ENCODE measurements at places on chromosomes 3 and 15. TPM values are rescaled to one million over a fixed set of nuclear protein-coding genes. Genes with fewer than 3 reads are reported as not detected.

Gene C3orf49
- polyA plus RNA-seq, result not detected

Gene NUP210
- 1.4 TPM for polyA plus RNA-seq

Gene ALG1L2
- polyA plus RNA-seq, result not detected

Gene SNX33
- 14.1 TPM for polyA plus RNA-seq

Gene GOLGA8T
- polyA plus RNA-seq, result 0.18 TPM

Gene GPR149
- not detected for polyA plus RNA-seq

Gene IL5RA
- 0.07 TPM for polyA plus RNA-seq

Gene KY
- polyA plus RNA-seq, result 0.03 TPM

Gene CCK
- polyA plus RNA-seq, result 0.25 TPM

Gene CCR9
- polyA plus RNA-seq, result 0.06 TPM

Gene STAB1
- polyA plus RNA-seq, result 22.6 TPM

Gene CKMT1A
- 1.6 TPM for polyA plus RNA-seq

Gene SENP7
- polyA plus RNA-seq, result 4.7 TPM

Gene FBXO40
- polyA plus RNA-seq, result under 0.01 TPM

Gene RHOV
- polyA plus RNA-seq, result not detected

Gene CPN2
- polyA plus RNA-seq, result 0.22 TPM

Gene SEMA3F
- 5.5 TPM for polyA plus RNA-seq

Gene SLC22A13
- 0.06 TPM for polyA plus RNA-seq

Data from adipose tissue (tissue), 3 donors.